ENCODE measurements at places on chromosomes 16 and 17.

DNA sequence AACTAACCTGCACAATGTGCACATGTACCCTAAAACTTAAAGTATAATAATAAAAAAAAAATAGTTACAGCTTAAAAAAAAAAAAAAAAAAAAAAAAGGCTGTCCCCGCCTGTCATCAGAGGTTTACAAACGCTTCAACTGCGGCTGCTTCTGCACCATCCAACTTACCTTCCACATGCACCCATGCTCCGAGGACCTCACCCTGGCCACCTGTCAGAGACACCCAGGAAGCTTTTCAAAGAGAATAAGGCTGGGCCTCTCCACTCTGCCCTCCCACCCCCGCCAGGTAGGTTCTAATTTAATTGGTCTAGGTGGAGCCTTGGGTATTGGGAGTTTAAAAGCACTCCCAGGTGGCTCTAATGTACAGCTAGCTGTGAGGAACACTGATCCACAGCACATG is 64.9 kb downstream of the COPRS start:
- DNase-seq: no peak

DNA sequence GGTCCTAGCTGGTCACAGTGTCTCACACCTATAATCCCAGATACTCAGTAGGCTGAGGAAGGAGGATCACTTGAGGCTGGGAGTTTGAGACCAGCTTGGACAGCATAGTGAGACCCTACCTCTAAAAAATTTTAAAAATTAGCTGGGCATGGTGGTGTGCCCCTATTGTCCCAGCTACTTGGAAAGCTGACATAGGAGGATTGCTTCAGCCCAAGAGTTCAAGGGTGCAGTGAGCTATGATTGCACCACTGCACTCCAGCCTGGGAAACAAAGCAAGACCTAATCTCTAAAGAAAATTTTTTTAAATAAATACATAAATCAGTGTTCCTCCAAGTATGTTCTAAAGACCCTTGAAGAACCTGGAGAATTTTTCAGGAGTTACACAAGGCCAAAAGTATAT is 50.6 kb upstream of the GNAO1 start:
- DNase-seq: no peak

DNA sequence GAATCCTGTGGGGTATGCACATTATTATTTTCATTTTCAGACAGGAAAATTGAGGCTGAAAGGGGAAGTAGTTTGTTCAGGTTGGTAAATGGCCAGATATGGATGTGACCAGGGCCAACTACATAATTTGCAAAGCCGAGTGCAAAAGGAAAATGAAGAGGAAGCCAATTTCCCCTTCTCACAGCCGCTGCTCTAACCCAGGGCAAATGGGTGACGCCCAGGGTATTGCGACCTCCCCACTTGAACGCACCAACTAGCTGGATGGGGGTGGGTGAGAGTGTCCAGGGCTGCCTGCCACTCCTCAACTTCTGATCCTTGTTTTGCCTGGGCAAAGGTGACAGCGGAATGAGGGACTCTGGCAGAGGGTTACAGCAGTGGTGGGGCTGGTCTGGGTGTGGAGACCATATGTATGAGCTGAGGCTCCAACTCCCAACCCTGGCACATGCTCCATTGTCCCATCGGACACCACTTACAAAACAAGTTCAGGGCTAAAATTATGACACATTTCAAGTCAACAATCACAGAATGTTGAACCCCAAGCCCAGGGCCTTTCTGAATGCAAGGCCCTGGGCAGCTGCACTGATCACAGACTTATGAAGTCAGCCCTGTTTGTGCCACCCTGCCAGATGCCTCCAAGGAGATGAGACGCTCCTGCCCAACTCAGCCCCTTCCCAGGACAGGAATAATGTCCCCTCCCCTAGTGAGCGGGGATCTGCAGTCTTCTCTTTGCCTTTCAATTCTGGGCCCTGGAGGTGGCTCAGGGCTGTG is 1.7 kb downstream of the ANKRD40CL start:
- DNase-seq: no peak

GRCh38 chr16:60166-60565 is 6.5 kb downstream of the SNRNP25 start:
- DNase-seq: no peak

- DNase-seq: no peak
Observed at GRCh38 chr17:42409523-42410318, 13.3 kb downstream of the CAVIN1 start.

DNA sequence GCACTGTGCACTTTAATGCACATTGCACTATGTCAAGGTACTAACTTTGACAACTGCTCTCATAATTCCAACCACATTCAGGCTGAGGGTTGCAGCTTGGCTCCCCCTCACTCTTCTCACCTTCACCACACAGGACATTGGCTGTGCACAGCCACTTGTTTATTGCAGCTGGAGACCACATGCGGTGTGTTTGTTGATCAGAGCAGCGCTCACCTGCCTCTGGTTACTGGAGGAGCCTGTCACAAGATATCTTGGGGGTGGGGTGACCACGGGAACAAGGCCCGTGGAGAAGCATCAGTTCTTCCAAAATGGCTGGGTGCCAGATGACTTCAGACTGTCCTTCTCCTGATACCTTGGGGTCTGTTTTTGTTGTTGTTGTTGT is 10.6 kb upstream of the CCL5 start:
- peak; percentile 87 for DNase-seq

DNA sequence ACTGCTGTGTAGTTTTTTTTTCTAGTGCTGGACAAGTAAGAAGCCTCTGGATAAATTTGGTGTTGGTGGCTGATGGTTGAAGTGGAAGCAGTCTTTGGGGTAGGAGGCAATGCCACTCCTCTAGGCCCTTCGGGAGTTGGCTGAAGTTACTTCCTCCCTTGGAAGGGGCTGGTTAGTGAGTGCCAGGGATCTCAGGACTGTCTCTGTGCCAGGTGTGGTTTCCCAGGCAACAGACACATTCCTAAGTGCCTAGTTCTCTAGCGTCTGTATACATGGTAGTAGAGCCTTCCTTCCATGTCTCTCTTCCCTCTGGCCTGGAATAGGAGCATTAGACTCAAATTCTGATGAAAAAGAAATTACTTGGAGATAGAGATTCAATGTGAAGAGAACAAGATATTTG is 15.3 kb downstream of the TMEM98 start:
- no peak for DNase-seq

GRCh38 chr17:72943826-72944689 is 148.4 kb downstream of the SLC39A11 start:
- no peak for DNase-seq

GRCh38 chr17:81940538-81941483 is 3.7 kb upstream of the PYCR1 start:
- DNase-seq: no peak

DNA sequence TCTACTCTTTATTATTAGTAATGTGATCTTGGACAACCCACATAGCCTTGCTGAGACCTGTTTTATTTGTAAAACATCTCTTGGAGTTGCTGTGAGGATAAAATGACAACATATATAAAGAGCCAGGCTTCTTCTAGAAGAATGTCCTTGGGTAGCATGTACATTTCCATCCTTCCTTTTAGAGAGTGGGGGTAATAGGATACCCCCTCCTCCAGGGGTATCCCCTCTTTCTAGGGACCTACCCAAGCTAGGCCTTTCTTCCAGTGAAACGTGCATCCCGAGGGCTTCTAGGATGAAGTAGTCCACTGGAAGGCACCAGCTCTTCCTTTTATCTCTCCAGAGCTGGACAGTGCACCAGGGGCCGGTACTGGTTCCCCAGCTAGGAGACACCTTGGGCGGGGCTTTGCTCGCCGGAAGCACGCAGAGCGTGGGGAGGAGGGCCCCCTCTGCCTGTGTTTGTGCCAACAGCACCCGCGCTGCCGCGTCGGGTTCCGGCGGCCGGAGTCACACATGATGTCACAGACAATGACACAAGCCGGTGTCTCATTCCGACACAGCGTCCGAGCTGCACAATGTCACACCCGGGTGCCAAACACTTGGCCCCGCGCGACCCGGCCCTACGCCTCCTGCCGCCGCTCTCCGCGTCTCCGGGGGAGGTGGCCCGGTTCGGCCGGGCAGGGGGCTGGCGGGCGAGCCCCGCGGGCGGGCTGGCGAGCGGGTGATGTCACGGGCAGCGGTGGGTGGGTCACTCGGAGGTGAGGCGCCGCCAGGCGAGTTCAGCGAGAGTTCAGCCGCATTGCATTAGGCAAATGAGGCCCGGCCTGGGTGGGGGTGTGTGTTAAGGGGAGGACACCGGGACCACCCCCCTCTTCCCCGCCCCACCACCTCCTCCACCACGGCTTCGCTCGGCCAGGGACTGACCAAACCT is 23.4 kb downstream of the GJD3 start:
- DNase-seq: peak; percentile 94

- no peak for DNase-seq
Observed at GRCh38 chr16:16933861-16934260, 536.9 kb downstream of the XYLT1 start.

DNA sequence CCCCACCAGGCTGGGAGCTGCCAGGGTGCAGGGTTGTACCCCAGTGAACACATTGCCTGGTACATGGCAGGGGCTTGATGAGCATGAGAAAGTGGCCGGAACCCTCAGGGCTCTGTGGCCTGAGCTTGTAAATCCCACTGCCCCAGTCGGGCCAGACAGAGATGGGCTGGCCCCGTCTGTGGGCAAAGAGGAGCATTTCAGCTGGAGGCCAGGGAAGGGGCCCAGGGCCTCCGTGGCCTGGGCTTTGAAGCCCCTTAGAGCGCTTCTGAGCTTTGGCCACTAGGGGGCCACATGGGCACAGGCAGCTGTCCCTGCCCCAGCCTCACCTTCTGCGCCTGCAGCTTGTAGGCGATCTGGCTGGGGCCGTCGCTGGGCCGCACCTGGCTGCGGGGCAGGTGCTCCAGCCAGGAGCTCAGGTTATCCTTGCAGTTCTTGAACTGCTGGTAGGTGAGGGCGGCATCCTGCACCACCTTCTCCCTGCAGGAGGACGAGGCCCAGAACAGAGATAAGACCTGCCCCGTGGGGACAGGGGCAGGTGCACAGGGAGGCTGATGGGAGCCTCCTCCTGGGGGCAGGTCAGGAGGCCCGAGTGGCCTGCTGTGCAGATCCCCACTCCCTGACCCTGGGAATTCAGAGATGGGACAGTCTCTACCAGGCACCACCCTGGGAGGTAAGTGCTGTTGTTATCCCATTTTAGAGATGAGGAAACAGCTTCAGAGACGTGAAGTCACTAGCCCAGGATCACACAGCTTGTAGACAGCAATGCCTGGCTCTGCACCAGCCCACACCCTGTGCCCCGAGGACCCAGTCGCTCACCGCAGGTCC is 12.8 kb downstream of the EVPL start:
- peak; percentile 84 for DNase-seq

GRCh38 chr16:86048882-86049585 is 150.1 kb downstream of the IRF8 start:
- peak; percentile 8 for DNase-seq

GRCh38 chr16:68548947-68549346 is 9.9 kb downstream of the ZFP90 start:
- no peak for DNase-seq

DNA sequence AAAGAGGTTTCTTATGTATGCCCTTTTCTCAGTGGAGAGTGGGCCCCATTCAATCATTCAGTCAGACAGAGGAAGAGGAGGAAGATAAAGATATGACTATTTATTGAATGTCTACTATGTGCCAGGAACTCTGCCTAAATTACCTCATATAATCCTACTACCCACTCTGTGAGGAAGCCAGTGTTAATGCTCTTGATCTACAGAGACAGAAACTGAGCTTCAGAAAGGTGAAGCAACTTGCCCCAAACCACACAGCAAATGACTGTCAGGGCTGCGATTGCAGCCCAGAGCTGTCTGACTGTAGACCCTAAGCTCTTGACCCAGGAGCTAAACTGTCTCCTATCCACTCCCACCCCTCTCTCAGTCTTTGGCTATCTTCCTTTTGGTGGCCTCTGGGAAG is 8.4 kb downstream of the SRCIN1 start:
- peak; percentile 27 for DNase-seq

DNA sequence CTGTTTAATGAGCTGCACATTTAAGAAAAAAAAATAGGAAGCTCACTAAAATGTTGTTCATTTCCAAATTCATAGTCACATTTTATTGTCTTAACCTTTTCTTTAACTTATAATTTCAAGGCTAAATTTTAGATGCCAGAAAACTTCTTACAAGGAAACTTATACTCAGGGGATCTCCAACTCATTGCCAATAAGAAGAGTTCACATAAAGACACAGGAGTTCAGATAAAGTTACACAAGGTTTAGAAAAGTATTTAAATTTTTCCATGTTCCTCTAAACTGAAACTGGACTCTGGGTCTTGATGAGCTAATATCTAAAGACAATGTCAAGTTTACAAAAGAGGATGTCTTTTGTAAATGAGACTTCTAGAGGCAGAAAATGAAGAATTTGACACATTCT is 190.7 kb upstream of the KCNJ16 start:
- DNase-seq: no peak

DNA sequence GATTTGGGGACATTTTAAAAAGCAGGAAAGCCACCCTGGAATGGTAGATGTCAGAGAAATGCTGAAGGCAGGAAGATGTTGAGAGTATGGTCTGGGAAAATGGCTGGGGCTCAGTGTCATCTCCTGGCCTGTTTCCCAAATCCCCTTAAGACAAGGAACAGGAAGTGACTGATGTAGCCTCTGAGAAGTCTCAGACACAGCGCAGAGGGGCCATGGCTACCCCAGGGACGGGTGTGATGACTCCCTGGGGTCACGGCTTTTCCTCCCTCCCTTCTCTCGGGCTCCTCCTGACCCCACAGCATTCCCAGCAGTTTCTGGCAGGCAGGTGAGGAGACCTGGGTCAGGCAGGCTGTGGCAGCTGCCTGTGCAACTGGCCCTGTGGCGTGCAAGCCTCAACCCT is 45.4 kb downstream of the RAP1GAP2 start:
- DNase-seq: no peak

DNA sequence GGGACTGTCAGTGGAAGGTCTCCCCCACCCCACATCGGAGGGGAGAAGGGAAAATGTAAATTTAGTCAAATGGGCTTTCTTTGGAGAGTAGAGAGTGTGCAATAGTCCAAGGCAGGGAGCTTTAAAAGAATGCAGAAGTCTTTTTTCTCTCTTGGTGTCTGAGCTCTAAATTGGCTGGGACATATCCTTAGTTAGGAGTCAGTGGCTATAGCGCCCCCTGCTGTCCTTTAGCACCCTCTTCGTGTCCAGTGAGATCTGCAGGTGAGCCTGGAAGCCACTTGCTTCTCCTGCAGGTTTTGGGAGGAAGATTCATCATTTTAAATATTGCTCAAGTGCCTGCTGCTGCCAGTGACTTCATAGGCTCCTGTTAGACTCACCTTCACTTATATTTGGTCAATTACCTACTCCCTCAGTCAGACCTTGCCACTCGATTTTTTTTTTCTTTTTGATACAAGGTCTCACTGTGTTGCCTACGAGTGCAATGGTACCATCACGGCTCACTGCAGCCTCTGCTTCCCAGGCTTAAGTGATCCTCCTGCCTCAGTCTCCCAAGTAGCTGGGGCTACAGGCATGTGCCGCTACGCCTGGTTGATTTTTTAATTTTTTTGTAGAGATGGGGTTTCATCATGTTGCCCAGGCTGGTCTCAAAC is 174.8 kb downstream of the PRKCB start:
- DNase-seq: peak; percentile 83

- no peak for DNase-seq
Observed at GRCh38 chr17:8421571-8421970, 14.1 kb upstream of the NDEL1 start.

GRCh38 chr16:47045023-47045422 is 71.5 kb upstream of the DNAJA2 start:
- DNase-seq: no peak
